ENCODE measurements at places on chromosomes 5 and 9. TPM values are rescaled to one million over a fixed set of nuclear protein-coding genes. Genes with fewer than 3 reads are reported as not detected.

Gene HSPB3
- 207 TPM for total RNA-seq

Gene RLN1
- total RNA-seq: 0.35 TPM

Gene OGN
- total RNA-seq: 454 TPM

DNA sequence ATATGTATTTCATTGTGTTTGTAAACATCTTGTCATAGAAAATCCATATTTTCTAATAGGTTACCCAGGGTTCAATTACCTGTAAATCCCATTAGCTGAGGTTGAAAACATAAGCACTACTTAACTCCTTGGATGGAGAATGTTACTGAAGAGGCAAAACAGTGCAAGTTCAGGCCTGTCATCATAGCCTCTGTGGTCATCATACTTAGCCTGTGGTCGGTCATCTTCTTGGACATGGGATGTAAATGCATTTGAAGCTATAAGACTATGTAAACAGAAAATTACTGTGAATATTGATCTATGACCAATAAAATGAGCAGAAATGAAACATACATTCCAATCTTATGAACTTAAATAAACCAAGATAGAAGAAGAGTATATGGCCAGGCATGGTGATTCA lies 164.7 kb downstream of the CHSY3 start:
- no peak overlapping the region for H3K4me3 ChIP-seq
- no peak for DNase-seq
- H3K27me3 ChIP-seq: no peaks in the 10 kb centered on the region
- H3K27ac ChIP-seq: no peak overlapping the region
- H3K36me3 ChIP-seq: no peaks in the 10 kb centered on the region

- peak overlapping the region; percentile 37 for H3K27ac ChIP-seq
- no peaks in the 10 kb centered on the region for H3K27me3 ChIP-seq
- H3K4me1 ChIP-seq: peaks cover 26% of the 10 kb centered on the region
- no peaks in the 10 kb centered on the region for H3K36me3 ChIP-seq
- DNase-seq: peak; percentile 63
These were observed 491.7 kb downstream of the CCDC171 start for GRCh38 chr9:16044579-16044881.

- H3K4me1 ChIP-seq: peaks cover 20% of the 10 kb centered on the region
- peak; percentile 24 for DNase-seq
- peak overlapping the region; percentile 98 for H3K27ac ChIP-seq
- H3K36me3 ChIP-seq: peaks cover 11% of the 10 kb centered on the region
These were observed 13.6 kb downstream of the ITGA1 start for GRCh38 chr5:52801329-52801728.

GRCh38 chr5:145787001-145787400 lies 48.1 kb downstream of the PRELID2 start:
- H3K36me3 ChIP-seq: no peaks in the 10 kb centered on the region
- no peak overlapping the region for H3K27ac ChIP-seq
- H3K27me3 ChIP-seq: no peaks in the 10 kb centered on the region
- DNase-seq: no peak
- H3K4me1 ChIP-seq: peaks cover 1% of the 10 kb centered on the region
- no peak overlapping the region for H3K4me3 ChIP-seq

DNA sequence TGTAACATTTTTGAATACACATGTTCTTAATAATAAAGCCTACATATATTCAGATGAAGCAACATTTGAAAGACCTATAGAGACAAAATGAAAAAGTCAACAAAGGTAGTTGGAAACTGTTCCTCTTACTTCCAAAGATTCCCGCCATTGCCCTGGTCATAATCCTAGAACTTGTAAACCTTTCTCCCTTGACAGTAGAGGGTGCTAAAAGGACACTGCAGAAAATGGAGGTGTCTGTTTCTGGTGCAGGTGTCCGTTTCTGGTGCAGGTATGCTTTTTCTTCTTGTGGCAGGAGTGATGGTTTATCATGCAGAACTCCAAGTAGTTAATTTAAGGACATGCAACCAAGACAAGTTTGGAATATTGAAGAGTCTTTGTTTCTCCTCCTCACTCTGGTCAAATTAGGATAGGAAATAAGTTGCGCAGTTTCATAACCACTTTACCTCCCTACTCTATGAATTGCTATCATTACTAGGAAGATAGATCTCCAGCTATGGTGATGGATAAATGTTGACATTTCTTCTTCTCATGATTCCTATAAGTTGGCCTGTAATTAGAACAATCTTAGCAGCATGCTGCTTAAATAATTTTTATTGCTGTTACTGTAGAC lies 56.0 kb upstream of the FAM174A start:
- no peak overlapping the region for H3K4me3 ChIP-seq
- peak; percentile 7 for DNase-seq
- H3K4me1 ChIP-seq: no peaks in the 10 kb centered on the region
- no peak overlapping the region for H3K27ac ChIP-seq
- H3K36me3 ChIP-seq: no peaks in the 10 kb centered on the region

DNA sequence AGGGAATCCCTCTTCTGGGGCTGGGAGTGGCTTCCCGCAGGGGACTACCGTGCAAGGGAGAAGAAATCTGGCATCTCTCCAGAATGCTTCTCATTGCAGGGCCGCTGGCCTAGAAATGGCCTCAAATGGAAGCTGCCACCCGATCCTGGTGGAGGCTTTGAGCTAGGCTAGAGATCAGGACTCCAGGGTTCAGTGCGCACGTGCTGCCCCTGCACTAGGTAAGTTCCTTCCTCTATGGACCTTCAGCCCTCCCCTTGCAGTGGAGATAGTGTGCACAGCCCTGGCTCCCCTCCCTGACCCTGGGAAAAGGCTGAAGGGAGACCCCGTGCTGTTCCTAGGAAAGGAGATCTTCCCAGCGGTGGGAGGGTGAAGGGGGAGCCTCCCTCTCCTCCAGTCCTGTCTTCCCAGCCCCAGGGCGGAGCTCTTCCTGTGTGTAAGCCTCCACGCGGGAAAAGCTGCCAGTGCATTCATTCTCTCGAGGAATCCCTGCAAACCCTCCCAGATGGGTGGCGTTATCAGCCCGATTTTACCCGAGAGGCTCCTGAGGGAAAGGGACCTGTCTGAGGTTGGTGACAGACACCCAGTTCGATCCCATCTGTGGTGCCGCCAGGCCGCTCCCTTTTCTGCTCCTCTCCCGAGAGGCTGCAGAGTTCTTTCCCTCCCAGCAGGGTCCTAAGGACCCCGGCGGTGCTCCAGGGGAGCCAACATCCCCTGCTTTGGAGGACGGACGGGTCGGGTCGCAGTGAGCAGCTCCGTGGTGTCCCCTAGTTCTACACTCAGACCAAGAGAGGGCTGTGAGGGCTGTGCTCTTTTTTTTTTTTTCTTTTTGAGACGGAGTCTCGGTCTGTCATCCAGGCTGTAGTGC lies 1.4 kb upstream of the CERCAM start:
- H3K4me1 ChIP-seq: peaks cover 32% of the 10 kb centered on the region
- H3K27ac ChIP-seq: no peak overlapping the region
- peaks cover 18% of the 10 kb centered on the region for H3K27me3 ChIP-seq
- H3K36me3 ChIP-seq: peaks cover 13% of the 10 kb centered on the region
- H3K4me3 ChIP-seq: peak overlapping the region; percentile 84

GRCh38 chr9:133273819-133274218 lies 1.2 kb downstream of the ABO start:
- no peaks in the 10 kb centered on the region for H3K4me1 ChIP-seq
- H3K27me3 ChIP-seq: peaks cover 61% of the 10 kb centered on the region
- no peak overlapping the region for H3K4me3 ChIP-seq
- no peak overlapping the region for H3K27ac ChIP-seq
- DNase-seq: no peak

- peak overlapping the region; percentile 59 for H3K4me3 ChIP-seq
- peak overlapping the region; percentile 96 for H3K27ac ChIP-seq
- H3K36me3 ChIP-seq: peaks cover 4% of the 10 kb centered on the region
- peak; percentile 98 for DNase-seq
These were observed 140.8 kb upstream of the OTULINL start for GRCh38 chr5:14440582-14441431.

- no peaks in the 10 kb centered on the region for H3K27me3 ChIP-seq
- no peak overlapping the region for H3K4me3 ChIP-seq
- H3K27ac ChIP-seq: peak overlapping the region; percentile 40
- H3K4me1 ChIP-seq: peaks cover 51% of the 10 kb centered on the region
These were observed 40.9 kb downstream of the VAV2 start for GRCh38 chr9:133951265-133951664.

DNA sequence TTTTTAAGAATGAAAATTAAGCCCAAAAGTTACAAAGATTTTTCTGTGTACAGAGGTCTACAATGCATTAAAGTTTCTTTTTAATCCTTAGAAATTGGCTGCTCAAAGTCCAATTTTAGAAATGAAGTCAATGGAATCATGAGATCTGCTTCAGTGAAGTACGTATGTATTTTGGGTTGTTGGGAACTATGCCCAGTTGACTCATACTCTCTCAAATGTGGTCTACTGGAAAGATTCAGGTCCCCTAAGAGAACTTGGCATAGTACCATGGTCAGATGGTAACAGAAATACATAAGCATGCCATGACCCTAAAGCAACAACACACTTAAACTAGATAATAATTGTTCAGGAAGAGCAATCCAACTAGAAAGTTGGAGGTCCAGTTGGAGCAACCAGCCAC lies 23.0 kb downstream of the FBLL1 start:
- H3K36me3 ChIP-seq: peaks cover 23% of the 10 kb centered on the region
- H3K4me1 ChIP-seq: no peaks in the 10 kb centered on the region
- H3K27ac ChIP-seq: no peak overlapping the region

- H3K27ac ChIP-seq: peak overlapping the region; percentile 88
- no peak overlapping the region for H3K4me3 ChIP-seq
- H3K36me3 ChIP-seq: no peaks in the 10 kb centered on the region
- H3K27me3 ChIP-seq: no peaks in the 10 kb centered on the region
These were observed 60.5 kb downstream of the PTCD2 start for GRCh38 chr5:72380492-72381274.

DNA sequence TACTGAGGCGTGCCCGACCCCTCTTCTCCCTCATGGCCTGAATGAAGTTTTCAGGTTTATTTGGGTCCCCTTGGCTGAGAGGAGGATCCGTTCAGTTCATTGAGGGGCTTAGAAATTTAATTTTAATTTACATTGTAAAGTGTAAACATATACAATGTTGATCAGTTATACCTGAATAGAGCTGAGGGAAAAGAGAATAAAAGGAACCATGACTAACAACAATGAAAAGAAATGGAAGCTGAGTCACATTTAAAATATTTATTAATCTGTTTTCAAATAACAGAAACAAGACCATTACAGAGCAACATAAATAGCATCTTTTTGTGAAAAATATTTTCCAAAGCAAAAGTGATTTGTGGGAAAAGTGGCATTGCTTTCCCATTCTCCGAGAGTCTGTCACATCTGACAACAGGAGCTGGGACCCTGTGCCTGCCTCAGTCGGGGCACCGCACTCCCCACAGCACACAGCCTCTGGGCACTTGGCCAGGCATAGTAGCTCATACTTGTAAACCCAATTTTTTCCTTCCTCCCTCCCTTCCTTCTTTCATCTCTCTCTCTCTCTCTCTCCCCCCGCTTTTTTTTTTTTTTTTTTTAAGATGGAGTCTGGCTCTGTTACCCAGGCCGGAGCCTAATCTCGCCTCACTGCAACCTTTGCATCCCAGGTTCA lies 28.7 kb downstream of the PROP1 start:
- H3K36me3 ChIP-seq: no peaks in the 10 kb centered on the region
- H3K4me1 ChIP-seq: no peaks in the 10 kb centered on the region
- no peak overlapping the region for H3K27ac ChIP-seq
- no peak for DNase-seq

GRCh38 chr5:171676286-171676944 lies 109.2 kb upstream of the SMIM23 start:
- no peaks in the 10 kb centered on the region for H3K4me1 ChIP-seq
- H3K27ac ChIP-seq: no peak overlapping the region
- H3K36me3 ChIP-seq: no peaks in the 10 kb centered on the region
- H3K27me3 ChIP-seq: peaks cover 3% of the 10 kb centered on the region
